ENCODE measurements at places on chromosomes 1 and 21.

DNA sequence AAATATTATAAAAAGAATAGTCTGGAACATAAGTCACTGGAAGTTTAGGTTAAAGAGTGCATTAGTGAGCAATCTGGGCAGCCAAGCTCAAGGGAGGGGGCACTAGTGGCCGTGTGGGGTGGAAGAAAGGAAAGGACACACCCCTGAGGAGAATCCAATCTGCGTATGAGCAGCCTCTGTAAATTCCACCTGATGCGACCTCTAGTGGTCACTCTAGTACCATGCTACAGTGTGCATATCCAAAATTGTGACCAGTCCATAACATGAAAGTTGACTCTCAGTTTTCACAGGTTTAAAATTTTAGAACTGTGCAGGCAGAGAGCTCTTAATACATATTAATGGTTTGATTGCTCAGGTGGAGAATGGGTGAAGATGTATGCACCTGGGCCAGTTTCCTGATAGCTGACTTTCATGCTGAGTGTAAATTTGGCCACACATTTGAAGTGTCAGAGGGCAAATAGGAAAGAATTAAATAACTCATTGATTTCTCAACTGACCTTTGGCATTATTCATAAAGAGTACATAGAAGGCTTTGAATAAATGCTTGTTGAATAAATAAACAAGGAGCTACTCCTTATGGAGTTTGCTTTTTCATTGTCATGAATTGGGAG, 105.9 kb upstream of the C21orf91 start:
- DNase-seq, result peak; percentile 69

DNA sequence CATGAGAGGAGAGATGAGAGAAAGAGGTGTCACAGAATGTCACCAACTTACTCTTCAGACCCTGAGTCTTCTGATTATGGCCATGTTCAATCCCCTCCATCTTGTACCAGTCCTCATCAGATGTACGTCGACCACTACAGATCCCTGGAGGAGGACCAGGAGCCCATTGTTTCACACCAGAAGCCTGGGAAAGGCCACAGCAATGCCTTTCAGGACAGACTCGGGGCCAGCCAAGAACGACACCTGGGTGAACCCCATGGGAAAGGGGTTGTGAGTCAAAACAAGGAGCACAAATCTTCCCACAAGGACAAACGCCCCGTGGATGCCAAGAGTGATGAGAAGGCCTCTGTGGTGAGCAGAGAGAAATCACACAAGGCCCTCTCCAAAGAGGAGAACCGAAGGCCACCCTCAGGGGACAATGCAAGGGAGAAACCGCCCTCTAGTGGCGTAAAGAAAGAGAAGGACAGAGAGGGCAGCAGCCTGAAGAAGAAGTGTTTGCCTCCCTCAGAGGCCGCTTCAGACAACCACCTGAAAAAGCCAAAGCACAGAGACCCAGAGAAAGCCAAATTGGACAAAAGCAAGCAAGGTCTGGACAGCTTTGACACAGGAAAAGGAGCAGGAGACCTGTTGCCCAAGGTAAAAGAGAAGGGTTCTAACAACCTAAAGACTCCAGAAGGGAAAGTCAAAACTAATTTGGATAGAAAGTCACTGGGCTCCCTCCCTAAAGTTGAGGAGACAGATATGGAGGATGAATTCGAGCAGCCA, 8.0 kb downstream of the ELOA start:
- peak; percentile 79 for DNase-seq

DNA sequence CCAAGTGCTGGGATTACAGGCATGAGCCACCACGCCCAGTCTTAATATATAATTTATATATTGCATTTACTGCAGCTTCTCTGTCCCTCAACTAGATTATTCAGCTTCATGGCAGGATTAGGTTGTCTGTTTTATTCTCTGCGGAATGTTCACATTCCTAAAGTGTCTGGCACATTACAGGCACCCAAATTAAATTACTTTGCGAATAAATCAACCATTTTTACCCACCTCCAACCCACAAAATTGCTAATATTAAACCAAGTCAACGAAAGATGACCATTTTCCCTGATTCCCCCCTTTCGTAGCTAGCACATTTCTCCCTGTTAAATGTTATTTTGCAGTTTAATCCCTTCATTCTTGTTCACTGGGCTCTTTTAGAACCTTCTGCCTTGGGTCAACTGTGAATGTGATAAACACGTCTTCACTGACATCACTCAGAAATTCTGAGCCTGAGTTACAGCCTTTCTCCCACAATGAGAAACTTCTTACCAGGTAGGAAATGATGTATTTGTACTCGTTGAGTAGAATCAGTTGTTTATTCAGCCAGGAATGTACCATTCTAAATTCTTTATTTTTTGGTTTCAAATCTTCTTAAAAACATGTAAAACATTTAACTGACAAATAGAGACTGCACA, 35.9 kb downstream of the THAP3 start:
- DNase-seq, result no peak

DNA sequence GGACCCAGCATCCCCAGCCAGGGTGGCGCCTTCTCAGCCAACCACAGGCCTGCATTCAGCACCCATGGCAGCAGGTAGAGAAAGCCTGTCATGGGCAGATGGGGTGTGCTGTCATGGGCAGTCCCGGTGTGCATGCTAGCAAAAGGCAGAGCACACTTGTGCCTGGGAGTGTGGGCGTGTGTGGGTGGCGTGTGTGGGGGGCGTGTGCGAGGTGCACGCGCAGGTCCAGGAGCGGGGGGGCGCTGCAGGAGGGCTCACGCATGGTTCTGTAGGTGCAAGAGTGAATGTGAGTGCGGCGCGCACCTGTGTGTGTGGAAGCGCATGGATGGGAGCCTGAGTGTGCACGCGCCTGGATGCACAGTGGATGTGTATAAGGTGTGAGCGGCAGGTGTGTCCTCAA, 137.2 kb downstream of the CASZ1 start:
- DNase-seq, result no peak

- no peak for DNase-seq
These were observed 85.3 kb downstream of the SEC16B start for GRCh38 chr1:177884479-177885021.

DNA sequence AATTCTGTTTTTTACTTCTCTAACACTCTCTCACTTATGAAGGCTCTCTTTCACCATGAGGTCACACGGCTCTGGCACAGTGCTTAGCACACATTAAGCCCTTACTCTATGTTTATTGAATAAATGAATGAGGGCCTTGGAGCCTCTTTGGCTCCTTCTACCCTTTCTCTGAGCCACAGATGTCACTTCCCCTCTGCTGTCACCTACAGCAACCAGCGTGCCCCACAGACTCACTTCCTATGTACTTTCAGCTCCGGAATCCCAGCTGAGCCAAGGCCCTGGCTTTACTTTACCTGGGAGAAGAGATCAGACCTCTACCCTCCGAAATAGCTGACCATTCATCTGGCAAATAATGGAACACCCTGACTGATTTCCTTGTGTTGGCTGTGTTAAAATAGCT, 53.7 kb upstream of the HMCN1 start:
- no peak for DNase-seq

- DNase-seq, result no peak
These were observed 14.9 kb upstream of the PAQR7 start for GRCh38 chr1:25890239-25891034.

- peak; percentile 77 for DNase-seq
These were observed 54.3 kb upstream of the HNRNPU start for GRCh38 chr1:244918421-244919319.

DNA sequence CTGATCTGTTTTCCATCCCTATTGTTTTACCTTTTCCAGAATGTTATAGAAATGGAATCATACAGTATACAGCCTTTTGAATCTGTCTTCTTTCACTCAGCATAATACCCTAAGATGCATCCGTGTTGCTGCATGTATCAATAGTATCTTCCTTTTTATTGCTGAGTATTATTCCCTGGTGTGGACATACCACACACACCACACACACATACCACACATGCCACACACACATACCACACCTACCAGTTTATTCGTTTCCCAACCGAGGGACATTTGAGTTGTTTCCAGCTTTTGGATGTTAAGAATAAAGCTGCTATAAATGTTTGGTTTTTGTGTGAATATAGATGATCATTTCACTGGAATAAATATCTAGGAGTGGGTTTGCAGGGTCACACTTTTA, 22.2 kb upstream of the SLC30A1 start:
- DNase-seq, result no peak

- DNase-seq, result no peak
These were observed 30.3 kb downstream of the UBASH3A start for GRCh38 chr21:42433946-42434551.

DNA sequence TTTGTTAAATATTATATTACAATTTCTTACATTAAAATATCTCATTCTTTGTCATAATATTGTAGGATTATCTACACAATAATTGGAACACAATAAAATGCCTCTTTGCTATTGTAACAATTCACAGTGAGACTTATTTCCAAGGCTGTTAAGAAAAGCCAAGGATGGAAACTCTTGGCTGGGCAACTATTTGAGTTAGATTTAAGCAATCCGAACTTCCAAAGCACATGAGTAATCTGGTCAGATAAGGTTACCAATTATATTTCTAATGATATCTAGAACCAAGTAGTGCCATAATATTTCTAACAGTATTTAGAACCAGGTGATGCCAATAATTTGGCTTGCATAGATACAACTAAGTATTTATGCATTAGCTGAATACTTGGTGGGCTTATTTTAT, 154.7 kb upstream of the KCNK2 start:
- no peak for DNase-seq

- no peak for DNase-seq
These were observed 181.0 kb downstream of the DISC1 start for GRCh38 chr1:231807541-231807940.
